Activated T-cell treated with anti-CD3 and anti-CD28 coated beads, Interleukin-2, amount 50 U/mL, for 72 hours (primary cell): ENCODE measurements at places on chromosomes 2 and 18. TPM values are rescaled to one million over a fixed set of nuclear protein-coding genes. Genes with fewer than 3 reads are reported as not detected.

TUBB8B gene
- total RNA-seq: not detected

LONRF2 gene
- total RNA-seq: 0.25 TPM

GNAL gene
- 1.6 TPM for total RNA-seq

FBXO41 gene
- 19.8 TPM for total RNA-seq

ECEL1 gene
- total RNA-seq: 2.5 TPM

PDE1A gene
- total RNA-seq: not detected

PSMD1 gene
- 66.8 TPM for total RNA-seq

DNAJB2 gene
- total RNA-seq: 71.1 TPM

CREG2 gene
- total RNA-seq: not detected

DNA sequence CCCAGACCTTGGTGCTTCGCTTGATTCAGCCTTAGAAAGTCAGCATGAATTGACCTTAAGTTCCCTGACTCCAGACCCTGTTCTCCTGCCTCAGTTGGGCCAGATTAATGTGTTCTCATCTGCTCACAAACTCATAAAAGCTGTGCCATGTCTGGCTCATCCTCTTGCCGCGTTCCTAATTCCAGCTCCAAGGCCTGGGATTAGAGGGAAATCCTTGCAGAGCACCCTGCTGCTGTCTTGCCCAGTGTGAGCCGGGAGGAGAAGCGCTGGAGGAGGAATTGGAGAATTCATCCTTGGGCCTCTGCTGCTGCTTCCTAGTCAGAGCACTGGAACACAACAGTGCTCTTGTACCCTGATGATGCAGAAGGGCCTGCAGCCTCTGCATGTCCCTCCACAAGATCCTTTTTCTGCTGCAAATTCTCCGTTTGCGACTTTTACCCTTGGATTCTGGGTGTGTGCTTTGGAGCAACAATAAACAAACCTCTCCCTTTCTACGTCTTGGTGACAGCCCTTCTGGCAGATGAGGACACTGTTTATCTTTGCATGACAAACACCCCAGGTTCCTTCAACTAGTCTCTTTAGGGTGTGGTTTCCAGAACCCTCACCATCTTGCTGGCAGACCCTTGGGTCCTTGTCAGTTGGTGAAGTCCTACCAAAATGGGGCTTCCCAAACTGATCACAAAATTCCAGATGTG lies 46.9 kb upstream of the CNGA3 start:
- DNase-seq: no peak

DNA sequence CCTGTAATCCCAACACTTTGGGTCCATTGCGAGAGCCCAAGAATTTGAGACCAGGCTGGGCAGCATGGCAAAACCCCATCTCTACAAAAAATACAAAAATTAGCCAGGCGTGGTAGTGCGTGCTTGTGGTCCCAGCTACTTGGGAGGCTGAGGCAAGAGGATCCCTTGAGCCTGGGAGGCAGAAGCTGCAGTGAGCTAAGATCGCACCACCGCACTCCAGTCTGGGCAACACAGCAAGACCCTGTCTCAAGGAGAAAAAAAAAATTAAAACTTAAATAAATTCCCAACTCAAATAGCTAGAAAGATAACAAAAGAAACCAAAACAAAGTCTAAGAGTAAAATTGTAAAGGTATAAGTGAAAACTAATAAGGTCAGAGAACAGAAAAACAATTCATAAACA lies 6.2 kb downstream of the ASXL2 start:
- no peak for DNase-seq

DNA sequence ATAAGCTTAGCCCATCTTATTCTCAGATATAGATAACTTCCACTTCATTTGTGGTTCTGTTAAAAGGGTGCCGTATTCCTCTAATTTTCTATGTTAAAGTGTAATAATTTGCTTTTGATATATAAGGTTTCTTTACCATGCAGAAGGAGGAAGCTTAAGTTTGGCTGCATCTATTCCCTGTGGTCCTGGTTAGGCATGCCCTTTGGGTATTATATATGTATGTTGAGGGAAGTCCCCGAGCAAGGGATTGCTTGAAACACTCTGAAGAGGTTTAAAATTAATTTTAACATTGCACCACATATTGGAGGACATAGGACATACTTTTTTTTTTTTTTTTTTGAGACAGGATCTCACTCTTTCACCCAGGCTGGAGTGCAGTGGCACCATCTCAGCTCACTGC lies 16.9 kb upstream of the MYO1B start:
- no peak for DNase-seq

GRCh38 chr18:62621546-62621945 lies 93.8 kb upstream of the PHLPP1 start:
- no peak for DNase-seq

DNA sequence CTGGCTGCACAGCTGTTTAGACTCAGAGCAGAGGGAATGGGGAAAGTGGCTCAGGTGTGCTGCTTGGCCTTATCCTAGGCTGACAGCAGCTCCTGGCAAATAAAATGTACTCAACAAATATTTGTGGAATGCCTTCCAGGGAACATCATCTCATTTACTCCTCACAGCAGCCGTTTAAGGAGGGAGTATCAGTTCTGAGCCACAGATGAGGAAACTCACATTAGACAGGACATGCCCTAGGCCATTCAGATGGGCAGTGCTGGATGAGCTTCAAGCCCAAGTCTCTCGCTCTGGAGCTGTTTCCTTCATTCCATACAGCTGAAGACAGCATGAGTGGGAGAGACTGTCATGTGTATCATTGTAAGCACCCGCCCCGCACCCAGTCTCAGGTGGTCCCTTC lies 129.6 kb upstream of the CNGA3 start:
- DNase-seq: no peak

DNA sequence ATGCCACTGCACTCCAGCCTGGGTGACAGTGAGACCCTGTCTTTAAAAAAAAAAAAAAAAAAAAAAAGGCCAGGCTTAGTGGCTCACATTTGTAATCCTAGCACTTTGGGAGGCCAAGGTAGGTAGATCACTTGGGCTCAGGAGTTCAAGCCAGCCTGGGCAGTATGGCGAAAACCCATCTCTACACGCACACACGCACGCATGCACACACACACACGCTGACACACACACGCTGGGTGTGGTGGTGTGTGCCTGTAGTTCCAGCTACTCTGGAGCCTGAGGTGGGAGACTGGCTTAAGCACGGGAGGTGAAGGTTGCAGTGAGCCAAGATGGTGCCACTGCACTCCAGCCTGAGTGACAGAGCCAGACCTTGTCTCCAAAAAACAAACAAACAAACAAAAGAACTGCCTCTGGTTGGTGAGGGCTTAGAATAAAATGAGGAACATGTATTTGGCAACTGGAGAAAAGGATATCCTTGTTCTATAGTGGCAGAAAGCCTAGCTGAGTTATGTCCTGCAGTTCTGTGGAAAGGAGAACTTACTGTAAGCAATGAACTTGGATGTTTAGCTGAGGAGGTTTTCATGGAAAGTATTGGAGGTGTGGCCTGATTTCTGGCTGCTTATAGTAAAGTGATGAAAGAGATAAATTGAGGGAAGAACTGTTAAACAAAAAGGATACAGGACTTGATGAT lies 34.0 kb downstream of the HAT1 start:
- no peak for DNase-seq

DNA sequence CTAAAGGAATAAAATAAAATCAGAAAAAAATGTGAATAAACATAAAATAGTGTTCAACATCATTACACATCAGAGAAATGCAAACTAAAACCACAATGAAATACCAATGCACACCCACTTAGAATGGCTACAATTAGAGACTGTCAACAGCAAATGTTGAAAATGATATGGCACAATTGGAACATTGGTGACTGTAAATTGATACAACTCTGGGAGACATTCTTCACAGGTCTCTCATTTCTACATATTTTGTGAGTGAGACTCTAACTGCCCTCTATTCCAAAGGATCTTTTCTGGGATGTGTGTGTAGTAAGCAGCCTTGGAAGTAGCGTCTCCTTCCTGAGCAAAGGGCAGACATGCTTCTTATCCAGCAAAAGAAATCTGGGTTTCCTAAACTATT lies 323.0 kb downstream of the FBXO15 start:
- DNase-seq: no peak

GRCh38 chr2:170301626-170302025 lies 123.7 kb downstream of the MYO3B start:
- DNase-seq: no peak

GRCh38 chr2:177000061-177000714 lies 212.4 kb upstream of the HNRNPA3 start:
- DNase-seq: no peak

DNA sequence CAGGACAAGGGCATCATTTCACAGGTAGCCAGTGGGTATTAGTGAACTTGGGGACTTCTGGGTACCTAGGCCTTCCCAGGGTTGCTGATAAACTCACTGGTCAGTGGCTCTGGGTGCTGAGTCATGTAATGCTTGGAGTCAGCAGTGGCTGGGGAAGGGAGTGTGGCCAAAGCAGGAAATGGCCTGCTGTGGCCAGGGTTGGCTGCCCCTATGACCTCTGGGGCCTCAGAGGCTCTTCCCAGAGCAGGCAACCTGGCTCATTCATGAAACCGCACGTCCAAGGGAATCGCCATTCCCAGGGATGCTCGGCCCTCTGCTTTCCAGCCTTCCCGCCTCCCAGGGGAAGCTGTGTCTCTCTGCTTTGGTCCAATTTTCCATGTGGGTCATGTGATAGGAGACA lies 294.9 kb downstream of the DYSF start:
- no peak for DNase-seq
